ENCODE measurements at places on chromosomes 2 and 18.

DNA sequence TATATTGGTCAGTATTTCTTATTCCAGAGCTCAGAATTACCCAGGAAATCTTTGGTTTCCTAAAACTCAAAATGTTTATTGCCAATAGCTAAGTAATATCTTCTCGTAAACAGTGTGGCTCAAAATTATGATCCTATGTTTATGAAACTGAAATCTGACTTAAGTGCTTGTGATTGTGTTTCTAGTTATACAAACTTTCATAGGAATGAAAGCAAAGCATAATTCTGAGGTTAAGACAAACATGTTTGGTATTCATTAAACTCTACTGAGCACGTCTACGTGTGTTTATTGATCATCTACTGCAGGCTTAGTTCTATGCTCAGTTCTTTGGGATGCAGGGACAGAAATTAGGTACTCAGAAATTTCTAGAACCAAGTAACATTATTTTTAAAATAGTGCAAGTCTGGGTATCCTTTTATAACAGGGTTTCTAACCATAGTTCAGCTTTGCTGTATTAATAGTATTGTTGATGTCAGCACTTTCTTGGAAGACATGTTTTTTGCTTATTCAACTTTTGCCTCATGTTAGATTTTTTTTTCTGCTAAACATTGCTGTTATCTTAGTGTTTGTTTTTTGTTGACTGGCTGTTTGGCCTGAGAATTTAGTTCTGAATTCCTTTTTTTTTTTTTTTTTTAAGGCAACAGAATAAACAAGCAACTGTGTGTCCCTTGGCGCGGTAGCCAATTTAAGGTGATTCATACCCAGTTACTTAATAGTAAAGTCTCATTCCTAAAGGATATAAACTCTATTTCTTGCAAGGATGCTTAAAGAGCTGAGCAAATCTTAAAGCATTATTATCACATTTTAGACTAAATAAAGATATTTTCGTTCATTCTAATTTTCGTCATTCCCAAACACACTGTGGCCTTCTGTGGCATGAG lies 31.3 kb downstream of the PTPRM start:
- peak; percentile 53 for DNase-seq

GRCh38 chr18:12455496-12455895 lies 47.8 kb downstream of the PRELID3A start:
- peak; percentile 50 for DNase-seq

DNA sequence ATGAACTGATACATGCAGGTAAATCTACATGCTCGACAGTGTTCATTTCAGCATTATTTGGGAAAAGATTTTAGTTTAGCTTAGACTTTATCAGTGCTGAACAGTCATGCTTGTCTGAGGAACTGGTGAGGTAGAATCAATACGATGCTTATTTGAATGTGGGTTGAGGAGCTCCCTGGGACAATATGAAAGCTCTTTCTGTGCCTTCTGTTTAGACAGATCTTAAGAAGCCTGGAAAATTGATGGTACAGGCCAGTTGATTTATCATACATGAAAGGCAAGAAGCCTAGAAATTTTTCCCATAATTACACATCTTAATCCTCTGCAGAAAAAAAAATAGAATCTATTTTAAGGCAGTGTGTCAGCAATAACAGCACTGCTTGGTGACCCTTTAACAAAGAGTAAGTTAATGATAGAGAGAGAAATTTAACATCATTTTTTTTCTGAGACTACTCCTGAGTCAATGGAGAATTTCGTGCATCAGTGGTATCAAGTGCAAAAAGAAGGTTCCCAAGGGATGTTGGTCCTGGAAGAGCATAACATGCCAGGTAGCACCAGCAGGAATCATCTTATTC lies 252.2 kb upstream of the CDH20 start:
- no peak for DNase-seq

GRCh38 chr2:100924520-100925451 lies 77.3 kb upstream of the RPL31 start:
- DNase-seq: peak; percentile 93

- no peak for DNase-seq
Measured at GRCh38 chr18:47247416-47248114, 3.9 kb downstream of the SKOR2 start.

DNA sequence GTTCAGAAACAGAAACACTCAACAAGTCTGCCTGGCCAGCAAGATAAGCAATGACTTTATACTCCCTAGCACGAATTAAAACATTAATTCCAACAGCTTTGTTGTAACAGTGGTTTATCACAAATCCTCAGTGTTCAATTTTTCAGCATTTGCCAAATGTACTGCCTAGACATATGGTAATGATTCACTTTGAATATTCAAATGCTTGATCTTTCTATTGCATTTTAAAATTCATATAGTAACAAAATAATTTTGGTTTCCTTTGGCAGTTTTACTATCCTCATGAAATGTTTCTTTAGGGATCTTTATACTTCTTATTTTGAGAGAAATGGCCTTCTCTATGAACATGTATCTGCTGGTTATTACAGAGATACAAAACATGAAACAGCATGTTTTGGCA lies 851.8 kb upstream of the NXPH2 start:
- DNase-seq: no peak

GRCh38 chr2:72126186-72127100 lies 21.2 kb downstream of the CYP26B1 start:
- no peak for DNase-seq

DNA sequence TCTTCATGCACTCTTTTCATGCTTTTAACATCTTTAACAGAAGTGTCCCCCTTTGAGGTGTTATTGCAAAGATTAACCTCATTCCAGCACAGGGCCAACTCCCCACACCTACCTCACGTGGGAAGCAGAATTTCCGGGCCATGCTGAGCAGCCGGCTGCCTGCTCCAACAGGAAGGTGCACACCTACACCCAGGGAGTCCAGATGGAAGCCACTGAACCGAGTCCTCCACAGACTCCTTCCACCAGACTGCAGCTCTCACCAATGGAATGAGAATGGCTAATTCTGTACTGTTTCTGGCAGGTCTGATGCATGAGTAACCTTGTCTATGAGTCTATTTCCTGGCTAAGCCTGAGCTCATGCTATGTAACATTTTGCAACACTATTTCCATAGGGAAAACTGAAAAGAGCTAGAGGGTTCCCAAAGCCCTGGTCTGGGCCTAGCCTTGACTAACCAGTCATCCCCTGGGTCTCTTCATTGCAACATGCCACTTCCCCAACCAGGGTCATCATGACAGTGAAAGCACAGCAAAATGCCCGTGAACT lies 11.0 kb downstream of the ERFE start:
- peak; percentile 95 for DNase-seq

DNA sequence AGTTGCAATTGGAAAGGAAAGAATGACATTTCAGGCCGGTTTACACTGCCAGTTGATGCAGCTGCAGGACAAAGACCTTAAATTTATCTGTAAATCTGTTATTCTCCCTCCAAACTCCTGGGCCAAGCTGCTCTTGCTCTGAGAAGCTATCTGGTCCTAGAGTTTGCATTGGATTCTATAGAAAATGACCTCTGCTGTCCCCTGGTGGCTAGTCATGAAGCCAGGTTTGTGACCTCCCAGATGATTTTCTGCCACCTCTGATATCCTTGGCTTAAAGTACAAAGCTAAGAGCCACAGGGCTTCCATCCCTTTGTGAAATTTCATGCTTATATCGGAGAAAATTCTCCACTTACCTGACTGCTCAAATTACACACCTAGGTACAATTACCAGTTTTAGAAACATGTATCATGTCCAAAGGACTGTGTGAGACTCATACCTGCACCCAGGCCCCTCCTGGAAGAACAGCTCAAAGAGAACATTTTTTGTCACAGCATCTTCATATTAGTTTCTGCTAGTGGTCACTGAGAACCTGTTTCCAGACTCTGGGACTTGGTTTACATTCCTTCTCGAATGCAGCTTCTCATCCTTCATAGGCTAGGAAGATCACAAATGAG lies 28.9 kb upstream of the IER3IP1 start:
- peak; percentile 33 for DNase-seq

- no peak for DNase-seq
Measured at GRCh38 chr2:31266804-31267203, 32.9 kb downstream of the EHD3 start.

GRCh38 chr2:44778671-44779476 lies 162.6 kb upstream of the SIX3 start:
- no peak for DNase-seq

- DNase-seq: peak; percentile 10
Measured at GRCh38 chr2:107064750-107065149, 178.8 kb upstream of the ST6GAL2 start.

GRCh38 chr2:129713337-129713736 lies 266.1 kb upstream of the RAB6C start:
- no peak for DNase-seq

GRCh38 chr2:232538671-232539070 lies 821 bp upstream of the CHRNG start:
- no peak for DNase-seq

GRCh38 chr2:183029219-183029618 lies 9.0 kb downstream of the NCKAP1 start:
- DNase-seq: peak; percentile 42

DNA sequence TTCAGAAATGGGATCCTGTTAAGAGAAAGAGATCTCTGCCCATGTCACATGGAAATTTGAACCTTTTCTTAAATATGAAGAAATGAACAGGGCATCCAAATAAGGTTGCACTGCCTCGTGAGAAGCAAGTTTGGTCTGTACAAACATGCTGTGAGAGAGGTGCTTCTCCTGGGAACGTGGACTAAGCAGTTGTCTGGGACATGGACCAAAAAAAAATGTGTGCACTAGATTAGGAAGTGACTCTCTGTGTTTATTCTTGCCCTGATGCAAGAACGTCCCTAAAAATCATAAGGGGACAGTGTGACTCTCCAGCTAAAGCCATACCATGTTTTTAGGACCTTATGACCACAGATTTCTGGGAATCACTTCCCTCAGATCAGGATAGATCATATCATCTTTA lies 23.7 kb upstream of the GCG start:
- DNase-seq: no peak

DNA sequence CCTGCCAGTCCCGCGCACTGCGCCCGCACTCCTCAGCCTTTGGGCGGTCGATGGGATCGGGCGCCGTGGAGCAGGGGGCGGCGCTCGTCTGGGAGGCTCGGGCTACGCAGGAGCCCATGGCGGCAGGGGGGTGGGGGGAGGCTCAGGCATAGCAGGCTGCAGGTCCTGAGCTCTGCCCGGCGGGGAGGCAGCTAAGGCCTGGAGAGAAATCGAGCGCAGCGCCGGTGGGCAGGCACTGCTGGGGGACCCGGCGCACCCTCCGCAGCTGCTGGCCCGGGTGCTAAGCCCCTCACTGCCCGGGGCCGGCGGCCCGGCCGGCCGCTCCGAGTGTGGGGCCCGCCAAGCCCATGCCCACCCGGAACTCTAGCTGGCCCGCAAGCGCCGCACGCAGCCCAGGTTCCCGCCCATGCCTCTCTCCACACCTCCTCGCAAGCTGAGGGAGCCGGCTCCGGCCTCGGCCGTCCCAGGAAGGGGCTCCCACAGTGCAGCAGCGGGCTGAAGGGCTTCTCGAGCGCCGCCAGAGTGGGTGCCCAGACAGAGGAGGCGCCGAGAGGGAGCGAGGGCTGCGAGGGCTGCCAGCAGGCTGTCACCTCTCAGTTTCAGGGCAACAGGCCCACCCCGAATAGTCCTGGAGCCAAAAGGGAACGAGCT lies 74.1 kb downstream of the PSMG2 start:
- DNase-seq: no peak

- DNase-seq: no peak
Measured at GRCh38 chr2:167015806-167016205, 127.5 kb downstream of the XIRP2 start.

DNA sequence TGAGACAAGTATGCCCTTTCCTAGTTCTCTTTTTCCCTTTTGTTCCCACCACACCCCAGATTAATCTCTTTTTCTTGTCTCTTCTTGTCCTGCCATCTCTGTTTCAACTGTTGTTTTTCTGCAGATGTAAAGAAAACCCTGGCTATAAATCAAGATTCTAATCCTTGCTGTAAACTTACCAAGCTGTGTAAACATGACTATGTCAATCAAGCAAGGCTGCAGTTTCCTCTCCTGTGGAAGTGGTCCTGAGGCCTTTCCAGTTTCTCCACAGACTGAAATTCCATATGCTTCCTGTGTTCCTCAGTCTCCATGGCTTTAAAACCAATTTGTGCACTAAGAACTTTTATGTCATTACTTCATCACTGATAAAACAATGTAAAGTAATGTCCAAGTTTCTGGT lies 288.8 kb upstream of the PIK3C3 start:
- no peak for DNase-seq

- DNase-seq: no peak
Measured at GRCh38 chr2:5546181-5546580, 146.0 kb upstream of the SOX11 start.

- DNase-seq: no peak
Measured at GRCh38 chr2:88811233-88811632, 119.8 kb downstream of the RPIA start.

- DNase-seq: peak; percentile 43
Measured at GRCh38 chr2:23595601-23596251, 210.7 kb downstream of the KLHL29 start.

DNA sequence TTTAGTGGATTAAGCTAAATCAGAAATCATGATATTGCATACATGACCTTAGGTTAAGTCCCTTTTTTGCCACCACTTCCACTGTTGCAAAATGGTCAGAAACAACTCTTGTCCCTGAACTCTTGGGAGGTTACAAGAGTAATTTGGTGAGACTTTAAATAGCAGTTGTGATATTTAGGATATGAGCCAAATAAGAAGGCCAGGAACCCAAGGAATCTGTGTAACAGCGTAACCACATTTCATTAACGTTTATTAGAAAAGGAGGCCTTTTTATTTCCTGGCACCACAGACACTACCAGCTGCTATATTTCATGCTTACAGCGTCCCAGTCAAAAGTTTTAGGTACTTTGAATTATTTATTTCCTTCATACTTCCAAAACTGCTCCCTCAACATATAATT lies 268.0 kb downstream of the GPD2 start:
- DNase-seq: no peak

- DNase-seq: no peak
Measured at GRCh38 chr2:97354576-97354975, 235.1 kb downstream of the ANKRD36B start.

GRCh38 chr2:86195808-86196387 lies 636 bp upstream of the IMMT start:
- no peak for DNase-seq

DNA sequence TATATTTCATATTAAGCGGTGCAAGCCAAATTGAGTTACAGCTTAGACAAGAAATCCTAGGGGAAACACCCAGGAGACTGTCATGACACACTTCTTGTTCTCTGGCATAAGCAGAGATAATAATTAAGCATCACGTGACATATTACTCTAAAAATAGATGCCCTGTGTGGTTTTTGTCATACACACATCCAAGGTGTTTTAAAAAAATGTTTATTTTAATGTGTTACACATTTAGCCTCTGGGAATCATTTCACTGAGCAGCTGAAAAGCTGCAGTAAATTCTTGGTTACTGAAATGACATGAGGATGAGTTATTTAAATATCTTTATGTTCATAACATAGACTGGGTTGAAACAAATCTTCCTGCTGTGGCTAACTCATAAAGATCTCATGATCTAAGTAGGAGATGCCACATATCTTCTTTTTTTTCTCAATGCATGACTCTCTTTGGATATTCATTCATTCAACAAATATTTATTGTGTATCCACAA lies 38.0 kb upstream of the ERMN start:
- DNase-seq: no peak

- no peak for DNase-seq
Measured at GRCh38 chr2:85057226-85057962, 75.8 kb upstream of the TCF7L1 start.

GRCh38 chr18:22001912-22002487 lies 167.4 kb upstream of the GATA6 start:
- DNase-seq: no peak

GRCh38 chr2:85950743-85951142 lies 62.0 kb upstream of the ST3GAL5 start:
- DNase-seq: no peak
